C1 segment of cervical spinal cord (tissue), 14 donors: ENCODE measurements at places on chromosomes 2 and 18.

DNA sequence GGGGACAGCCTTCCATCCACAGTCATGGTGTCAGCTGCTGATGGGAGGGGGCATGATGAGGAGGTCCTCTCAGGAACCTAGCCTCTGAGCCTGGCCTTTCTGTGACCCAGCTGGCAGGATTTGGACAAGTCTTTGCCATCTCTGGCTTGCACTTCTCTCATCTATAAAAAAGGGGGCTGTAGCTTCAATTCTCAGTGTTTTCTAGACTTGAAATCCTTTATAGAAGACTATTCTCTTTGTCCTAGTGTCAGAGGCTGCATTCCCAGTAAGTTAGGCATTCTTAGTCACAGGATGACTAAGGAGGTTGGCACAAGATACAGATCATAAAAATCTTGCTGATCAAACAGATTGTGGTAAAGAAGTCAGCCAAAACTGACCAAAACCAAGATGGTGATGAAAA, 958.5 kb downstream of the CNTNAP5 start:
- DNase-seq = no peak

GRCh38 chr18:12312976-12313375, 4.9 kb downstream of the TUBB6 start:
- DNase-seq = no peak

GRCh38 chr2:132503701-132504100, 87.1 kb downstream of the GPR39 start:
- DNase-seq = no peak

DNA sequence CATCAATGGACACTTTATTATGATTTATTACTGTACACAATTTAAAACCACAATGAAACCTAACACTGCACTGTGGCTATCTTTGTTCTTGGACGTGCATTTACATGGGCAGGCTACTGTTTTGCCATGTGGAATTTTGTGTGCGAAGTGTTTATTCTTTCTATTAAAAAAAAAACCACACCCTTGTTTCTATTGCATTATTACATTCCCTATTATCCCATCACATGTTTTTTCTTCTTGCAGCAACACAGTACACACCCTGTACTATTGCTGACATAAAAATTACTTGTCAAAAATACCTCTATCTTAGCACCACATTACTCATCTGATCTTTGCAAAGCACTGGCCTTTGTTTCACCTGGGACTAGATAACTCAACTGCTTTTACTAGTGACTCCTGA, 1.5 kb downstream of the RNF152 start:
- DNase-seq = no peak

- no peak for DNase-seq
These were observed 102.6 kb downstream of the TNS1 start for GRCh38 chr2:217900010-217900779.

DNA sequence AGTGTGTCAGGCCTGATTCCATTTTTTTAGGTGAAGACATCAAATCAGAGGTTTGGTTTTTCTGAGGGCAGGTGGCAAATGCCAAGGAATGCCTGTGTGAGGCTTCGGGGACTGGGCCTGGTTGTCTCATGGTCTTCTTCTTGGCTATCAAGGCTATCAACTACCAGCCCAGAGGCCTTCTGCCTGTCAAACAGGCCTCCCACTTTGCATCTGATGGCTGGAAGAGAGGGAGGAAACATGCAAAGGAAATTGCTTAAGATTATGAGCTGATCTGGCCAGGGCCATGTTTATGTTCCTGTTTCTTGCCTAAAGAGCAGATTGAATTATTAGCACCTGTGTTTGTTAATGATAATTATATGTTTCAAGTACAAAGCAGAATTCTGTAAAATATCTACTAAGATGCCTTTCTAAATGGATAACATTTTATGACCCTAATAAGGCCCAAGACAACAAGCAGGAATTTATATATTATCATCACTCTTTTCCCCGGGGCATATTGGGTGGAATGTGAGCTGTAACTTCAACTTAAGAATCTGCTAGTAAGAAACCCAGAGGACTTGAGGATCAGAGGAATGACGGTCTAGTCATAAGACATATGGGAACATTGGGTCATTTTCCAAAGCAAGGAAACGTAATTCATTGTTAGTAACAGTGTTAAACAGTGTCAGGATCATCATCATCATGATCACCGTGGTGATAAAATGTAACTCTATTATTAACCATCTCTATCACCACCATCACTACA, 123.2 kb downstream of the LYPD6B start:
- no peak for DNase-seq

DNA sequence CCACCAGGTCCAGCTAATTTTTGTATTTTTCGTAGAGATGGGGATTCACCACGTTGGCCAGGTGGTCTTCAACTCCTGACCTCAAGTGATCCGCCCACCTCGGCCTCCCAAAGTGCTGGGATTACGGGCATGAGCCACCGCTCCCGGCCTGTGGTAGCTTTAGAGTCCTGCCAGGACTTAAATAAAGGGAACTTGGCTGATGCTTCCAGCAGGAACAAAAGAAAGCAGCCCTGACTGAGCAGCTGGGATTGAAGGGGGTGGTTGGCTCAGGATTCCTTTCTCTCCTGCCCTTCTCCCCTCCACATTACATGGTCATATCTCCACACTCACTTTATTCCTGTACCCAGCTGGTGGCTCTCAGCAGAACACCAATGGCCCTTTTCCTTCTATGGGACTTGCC, 20.0 kb downstream of the EFHD1 start:
- DNase-seq = no peak

DNA sequence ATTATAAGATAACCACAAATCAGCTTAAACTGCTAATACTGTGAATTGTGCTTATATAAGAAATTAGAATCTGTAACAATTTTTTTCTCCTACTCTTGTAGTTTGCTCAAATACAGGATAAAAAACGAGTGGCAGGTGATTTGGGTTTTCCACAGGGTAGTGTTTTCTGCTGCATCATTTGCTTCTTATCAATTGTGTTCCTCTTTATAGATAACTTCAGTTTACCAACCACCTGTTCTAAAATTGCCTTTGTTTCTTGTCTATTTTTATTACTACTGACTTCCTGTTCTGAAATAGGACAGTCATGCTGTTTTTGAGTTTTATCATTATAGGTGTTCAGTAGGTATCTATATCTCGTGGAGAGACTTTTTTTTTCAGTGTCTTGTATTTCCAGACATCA, 56.9 kb downstream of the MFSD6 start:
- DNase-seq = no peak

- no peak for DNase-seq
These were observed 70.9 kb downstream of the SUCLG1 start for GRCh38 chr2:84388133-84388532.
